ENCODE measurements at places on chromosomes 1 and 21. TPM values are rescaled to one million over a fixed set of nuclear protein-coding genes. Genes with fewer than 3 reads are reported as not detected.
A peak's percentile ranks its signal among the peaks of the same experiment; 100 is the strongest.

DNA sequence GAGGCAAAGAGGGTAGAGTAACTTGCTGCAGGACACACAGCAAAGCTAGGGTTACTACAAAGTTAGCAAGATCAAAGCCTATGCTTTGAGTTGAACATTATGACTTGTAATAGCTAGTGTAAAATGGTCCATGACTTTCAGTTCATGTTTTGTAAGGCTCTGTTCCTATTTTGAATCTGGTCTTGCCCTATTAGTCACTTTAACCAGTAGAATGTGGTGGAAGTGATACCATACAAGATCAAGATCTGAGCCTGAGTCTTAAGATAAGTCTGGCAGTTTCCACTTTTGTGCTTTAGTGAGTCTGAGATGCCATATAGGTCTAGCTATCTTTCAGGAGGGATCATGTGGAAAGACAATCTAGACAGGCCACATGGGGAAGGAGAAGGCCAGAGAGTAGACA, 282.1 kb upstream of the BRINP3 start:
- DNase-seq = no peak

DNA sequence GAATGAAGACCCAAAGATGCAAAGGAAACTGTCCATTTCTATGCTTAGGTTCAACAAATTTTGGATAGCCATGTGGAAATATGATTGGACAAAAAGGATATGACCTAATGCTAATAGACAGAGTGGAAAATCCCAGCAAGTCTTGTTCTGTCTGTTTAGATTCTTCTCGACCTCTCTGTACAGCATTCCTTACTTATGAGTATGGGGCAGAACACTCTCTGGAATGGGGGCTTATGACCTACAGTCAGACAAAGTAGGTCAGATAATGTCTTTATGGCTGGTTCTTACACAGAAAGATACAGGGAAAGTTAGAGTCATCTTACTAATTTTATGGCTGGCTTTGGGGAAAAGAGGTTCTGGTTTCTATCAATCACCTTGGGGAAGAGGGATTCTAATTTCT, 2.8 kb downstream of the GCSAML start:
- DNase-seq = no peak

DNA sequence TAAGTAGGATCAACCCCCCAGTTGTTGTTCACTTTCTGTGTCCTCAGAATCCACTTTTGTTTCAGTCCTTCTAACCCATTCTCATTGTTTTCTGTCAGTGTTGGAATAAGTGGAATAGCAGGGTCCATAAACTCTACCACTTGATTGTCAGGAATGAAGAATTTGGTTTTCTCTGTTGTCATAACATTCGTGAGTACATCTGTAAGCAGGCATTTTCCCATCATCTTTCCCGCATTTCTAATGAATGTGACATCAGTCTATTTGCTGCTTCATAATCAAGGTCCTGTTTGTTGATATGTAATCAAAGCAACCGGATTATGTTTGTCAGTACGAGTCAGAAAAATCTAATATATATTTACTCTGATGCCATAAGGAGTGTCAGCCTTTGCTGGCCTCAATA, 147.1 kb downstream of the KIF26B start:
- DNase-seq = no peak

GRCh38 chr1:237154157-237154556, 112.2 kb downstream of the RYR2 start:
- DNase-seq = no peak

GRCh38 chr1:174217248-174217647, 57.9 kb downstream of the RABGAP1L start:
- DNase-seq = no peak

DNA sequence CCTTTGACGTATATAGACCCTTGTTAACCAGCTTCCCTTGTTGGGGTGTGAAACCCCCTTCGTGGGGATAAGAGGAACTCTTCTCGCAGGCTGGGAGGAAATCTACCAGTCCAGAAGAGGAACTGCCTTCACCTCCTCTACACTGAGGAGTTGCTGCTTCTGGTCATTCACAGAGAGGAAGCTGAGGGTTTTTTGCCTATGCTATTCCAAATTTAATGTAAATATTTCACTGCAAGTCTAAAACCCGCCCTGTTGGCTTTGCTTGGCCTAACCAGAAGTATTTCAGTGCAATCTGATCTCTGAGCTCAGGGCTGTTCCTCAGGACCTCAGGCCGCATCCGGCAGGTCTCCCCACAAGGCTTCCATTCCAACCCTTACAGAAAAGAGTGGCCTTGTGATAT, 150.1 kb downstream of the HIVEP3 start:
- DNase-seq = no peak

DNA sequence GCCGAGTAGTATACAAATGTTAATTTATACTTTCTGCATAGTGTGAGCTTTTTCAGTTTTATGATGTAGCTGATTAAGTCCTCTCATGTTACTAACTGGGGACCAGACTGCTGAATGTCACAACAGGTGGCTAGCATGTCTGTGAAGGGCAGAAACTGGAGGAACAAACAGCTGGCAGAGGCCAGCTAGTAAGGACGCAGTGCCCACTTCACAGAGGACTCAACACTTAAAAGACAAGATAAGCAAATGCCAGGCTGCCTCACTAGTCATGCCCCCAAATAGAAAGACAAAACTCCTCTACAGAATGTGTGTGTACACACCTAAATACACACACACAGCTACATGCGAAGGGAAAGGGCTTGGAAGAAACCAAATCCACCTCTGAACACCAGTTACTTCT, 73.8 kb upstream of the ZNF678 start:
- no peak for DNase-seq

DNA sequence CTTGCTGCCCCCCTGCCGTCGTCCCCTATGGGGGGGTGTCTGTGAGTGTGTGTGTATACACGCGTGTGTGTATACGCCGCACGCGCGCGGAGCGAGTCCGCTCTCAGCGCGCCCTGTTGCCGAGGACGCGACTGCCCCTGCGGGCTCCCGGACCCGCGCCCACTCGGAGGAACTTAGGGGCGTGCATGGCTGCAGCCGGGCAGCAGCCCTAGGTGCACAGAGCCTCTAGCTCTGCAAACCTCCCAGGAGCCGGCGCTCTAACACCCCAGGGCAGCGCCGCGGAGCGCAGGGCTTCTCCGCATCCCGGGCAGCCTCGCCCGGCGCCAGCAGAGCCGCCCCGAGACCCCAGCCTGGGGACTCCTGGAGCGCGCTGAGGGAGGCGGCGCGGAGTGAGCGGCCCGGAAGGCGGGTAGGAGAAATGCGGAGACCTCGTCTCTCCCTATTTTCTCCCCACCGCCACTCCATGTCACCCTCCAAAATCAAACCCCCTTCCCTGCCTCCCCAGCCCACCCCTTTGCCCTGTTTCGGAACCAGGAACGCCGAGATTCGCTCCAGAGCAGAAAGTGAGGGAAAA, 574 bp downstream of the ITPKB start:
- peak; percentile 39 for DNase-seq

- DNase-seq = no peak
These were observed 106.8 kb upstream of the C1orf174 start for GRCh38 chr1:4006676-4007374.

GRCh38 chr1:193358419-193358818, 172.0 kb upstream of the B3GALT2 start:
- DNase-seq = no peak

DNA sequence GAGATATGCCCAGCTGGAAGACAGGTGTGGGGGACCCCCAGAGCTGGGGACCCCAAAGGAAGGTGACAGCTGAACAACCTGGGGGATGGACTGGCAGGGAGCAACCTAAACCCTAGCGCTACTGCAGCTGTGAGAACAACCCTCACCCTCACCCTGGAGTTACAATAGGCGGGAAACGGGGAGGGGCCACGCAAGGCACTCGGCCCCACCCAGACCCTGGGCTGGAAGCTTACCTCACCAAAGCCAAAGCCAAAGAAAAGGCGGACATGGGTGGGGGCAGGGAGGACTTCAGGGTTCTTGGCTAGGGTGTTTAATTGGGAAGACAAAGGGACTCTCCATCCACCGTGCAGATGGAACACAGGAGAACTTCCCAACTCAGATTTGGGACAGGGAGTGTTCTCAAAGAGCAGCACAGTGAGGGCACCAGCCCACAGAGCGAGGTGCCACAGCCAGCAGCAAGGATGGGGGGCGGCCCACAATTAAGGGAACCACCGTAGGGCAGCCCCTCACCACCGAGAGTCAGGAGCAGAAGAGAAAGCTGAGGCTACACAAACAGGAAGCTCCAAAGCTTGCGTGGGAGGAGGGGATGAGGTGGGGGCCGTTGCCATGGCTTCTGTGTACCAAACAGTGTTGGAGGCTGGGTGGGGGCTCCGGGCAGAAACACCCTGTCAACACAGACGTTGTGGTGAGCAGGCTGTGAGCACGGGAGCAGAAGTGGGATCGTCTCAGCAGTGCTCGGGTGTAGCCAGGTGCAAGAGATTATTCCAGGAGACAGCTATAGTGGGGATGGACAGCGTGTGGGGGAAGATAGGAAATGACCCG, 1.9 kb downstream of the TAGLN2 start:
- DNase-seq = peak; percentile 88

GRCh38 chr1:67273591-67273990, 34.1 kb upstream of the IL12RB2 start:
- no peak for DNase-seq

GRCh38 chr1:87329051-87329525, 408 bp downstream of the LMO4 start:
- peak; percentile 29 for DNase-seq

DNA sequence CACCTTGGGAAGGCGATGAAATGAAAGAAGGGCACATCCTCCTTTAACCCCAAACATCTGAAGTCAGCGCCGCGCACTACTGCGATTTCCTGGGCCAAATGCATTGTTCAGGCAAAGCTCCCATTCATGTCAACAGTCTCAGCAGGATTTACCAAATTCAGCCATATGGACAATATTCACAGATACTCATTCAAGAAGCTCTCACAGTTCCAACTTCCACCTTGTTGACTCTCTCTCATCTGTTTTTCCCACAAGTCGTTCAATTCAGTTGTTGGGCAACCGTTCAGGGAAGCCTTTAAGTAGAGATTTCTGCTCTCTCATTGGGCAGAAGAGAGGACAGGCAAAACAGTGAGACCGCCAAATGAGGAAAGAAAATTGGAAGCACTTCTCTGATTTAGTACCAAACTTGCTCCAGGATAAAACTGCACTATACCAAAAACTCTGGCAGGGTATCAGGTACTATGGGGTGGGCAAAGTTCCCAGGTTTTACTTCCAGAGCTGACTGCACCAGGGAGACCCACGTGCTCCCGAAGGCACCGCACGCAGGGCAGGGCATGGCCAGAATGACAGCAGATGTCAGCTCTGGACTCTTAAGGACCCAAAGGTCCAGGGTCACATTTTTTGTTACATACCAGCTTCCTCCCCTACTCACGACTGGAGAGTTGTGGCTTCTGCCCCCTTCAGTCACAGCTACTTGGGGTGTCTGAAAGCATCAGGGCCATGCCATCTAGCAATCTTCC, 668.8 kb downstream of the KIF26B start:
- no peak for DNase-seq

- DNase-seq = no peak
These were observed 9.2 kb upstream of the ITPKB start for GRCh38 chr1:226748306-226748705.

The ERG gene
- 0.55 TPM for total RNA-seq

The EPHA10 gene
- 0.21 TPM for total RNA-seq

The FCRL2 gene
- not detected for total RNA-seq

The ZMYND12 gene
- total RNA-seq = 0.28 TPM

The GRIK1 gene
- not detected for total RNA-seq

The FCER1A gene
- not detected for total RNA-seq
